ENCODE measurements at places on chromosomes 13 and 19.

DNA sequence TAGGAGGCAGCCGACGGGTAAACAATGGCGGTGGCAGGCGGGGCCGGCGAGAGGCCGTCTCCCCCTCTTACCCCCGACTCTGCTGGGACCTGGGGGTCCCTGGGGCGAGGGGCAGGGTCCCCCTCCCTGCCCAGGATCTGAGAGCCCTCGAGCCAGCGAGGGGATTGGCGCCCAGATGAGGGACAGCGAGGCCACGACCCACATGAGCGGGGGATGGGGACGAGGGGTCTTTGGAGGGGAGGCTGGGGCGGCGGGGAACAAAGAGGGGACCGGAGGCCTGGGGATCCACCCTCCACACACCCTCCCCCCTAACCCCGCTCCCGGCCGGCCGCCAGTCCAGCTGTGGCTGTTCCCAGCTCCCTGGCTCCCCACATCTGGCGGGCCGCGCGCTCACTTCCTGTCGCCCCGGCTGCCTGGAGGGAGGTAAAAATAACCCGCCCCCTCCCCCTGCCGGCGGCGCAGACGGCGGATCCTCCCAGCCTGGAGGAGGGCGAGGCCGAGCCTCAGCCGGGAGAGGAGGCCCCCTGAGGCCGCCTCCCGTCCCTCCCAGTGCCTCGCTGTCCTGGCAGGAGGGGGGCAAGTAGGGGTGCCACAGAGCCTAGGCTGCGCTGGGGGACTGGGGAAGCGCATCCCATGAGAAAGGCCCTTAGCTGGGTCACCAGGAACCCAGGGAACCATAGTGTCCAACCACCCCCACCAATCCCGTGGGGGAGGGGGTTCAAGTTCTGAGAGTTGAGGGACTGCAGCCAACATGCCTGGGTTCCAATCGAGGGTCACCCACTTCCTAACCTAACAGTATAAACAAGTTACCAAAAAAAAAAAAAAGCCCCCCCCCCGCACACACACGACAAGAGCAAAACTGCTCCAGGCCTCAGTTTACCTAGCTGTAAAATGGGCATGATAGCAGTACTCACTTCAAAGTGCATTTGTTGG lies 29.3 kb upstream of the NANOS3 start:
- DNase-seq = no peak

GRCh38 chr13:95564091-95564490 lies 11.6 kb downstream of the CLDN10 start:
- no peak for DNase-seq

GRCh38 chr13:23558675-23559536 lies 11.3 kb upstream of the TNFRSF19 start:
- DNase-seq = peak; percentile 91

GRCh38 chr19:50518091-50519005 lies 4.6 kb upstream of the ASPDH start:
- DNase-seq = no peak

GRCh38 chr13:108212886-108213285 lies 2.5 kb downstream of the LIG4 start:
- DNase-seq = no peak

DNA sequence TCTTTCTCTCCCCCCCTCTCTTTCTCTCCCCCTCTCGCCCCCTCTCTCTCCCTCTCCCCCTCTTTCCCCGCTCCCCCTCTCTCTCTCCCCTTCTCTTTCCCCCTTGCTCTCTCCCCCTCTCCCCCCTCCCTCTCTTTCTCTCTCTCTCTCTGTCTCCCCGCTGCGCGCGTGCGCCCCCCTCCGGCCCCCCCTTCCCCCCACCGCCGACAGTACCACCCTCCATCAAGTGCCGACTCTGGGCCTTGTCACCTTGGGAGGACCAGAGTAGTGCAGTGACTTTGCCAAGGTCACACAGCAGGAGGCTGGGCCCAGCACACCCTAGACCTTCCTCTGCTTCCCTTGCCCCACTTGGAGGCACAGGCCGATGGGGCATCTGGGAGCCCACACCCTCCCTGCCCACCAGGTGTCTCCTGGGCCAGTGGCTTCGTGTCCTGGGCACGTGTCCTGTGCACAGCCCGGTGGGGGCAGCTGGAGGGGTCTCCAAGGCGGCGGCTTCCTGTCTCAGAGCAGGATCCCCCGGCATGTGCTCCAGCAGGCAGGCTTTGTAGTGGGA lies 121.6 kb downstream of the KDM4B start:
- DNase-seq = no peak

- no peak for DNase-seq
These were observed 80.3 kb downstream of the RYR1 start for GRCh38 chr19:38513762-38514167.

DNA sequence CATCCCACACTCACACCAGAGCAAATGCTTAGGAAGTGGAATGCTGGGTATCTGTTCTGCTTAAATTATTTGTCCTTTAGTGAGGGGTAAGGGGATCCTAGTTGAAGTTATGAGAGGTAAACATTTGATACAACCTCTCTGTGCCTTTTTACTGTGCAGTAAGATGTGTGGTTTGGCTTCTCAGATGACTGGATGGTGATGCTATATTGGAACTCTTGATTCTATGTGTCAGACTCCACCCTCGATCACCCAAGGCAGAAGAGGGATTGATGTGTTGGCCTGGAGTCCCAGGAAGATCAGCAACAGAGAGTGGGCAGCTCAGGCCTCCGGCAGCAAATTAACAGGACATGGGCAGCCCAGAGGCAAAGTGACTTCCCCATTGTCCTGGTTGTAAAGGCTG lies 66.7 kb downstream of the SIPA1L3 start:
- DNase-seq = no peak

DNA sequence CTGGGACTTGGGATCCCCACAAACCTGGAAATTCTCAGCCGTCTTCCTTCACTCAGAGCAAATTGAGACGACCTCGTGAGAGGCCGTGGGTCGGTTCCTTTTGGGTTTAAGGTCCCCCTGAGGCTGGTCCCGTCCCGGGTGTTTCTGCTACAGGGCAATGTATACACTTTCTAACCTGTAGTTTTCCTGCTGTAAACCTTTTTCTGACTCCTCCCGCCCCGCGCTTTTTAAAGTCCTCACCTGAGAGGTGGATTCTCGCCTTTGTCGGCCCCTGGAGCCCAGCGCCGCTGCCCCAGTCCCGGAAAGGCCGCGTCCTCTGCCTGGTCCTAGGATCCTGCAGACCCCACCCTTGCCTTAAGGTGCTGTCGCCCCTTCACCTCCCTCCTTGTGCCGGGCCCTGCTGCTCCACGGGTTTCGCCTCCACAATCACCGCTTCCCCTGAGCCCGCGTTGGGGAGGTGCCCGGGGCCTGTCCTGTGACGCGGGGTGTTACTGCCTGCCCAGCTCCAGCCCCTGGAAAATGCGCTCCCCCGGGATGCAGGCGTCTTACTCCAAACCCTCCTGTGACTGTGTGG lies 391 bp downstream of the ZNF761 start:
- DNase-seq = no peak

DNA sequence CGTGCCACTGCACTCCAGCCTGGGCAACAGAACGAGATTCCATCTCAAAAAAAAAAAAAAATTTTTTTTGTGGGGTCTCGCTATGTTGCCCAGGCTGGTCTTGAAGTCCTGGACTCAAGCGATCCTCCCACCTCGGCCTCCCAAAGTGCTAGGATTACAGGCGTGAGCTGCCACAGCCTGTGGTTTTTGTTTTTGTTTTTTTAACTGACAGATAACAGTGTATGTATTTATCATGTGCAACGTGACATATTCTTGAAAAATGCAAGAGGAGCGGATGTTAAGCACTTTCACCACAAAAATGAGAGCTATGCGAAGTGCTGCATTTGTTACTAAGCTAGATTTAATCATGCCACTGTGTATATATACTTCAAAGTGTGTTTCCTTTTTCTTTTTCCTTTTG lies 49.0 kb downstream of the ARHGEF18 start:
- DNase-seq = no peak

- no peak for DNase-seq
These were observed 1074.4 kb upstream of the PRR20A start for GRCh38 chr13:56066321-56066720.

DNA sequence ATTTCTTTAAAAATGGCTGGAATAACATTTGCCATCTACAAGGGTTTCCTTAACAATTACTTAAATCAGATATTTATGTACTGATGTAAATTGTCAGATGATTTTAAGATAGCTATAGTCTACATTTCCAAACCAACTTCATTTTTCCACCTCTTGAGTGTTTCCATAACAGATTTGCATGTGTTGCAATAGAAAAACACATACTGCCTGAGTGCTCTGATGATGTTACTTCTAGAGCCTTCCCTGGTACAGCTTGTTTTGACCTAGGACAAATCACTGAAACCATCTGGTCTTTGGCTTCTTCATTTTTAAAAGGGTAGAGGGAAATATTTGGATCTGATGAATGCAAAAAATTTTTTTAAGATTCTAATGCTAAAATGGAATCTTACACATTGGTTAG lies 245.9 kb downstream of the PCDH9 start:
- no peak for DNase-seq

- DNase-seq = no peak
These were observed 223.4 kb upstream of the HTR2A start for GRCh38 chr13:47120282-47120681.

DNA sequence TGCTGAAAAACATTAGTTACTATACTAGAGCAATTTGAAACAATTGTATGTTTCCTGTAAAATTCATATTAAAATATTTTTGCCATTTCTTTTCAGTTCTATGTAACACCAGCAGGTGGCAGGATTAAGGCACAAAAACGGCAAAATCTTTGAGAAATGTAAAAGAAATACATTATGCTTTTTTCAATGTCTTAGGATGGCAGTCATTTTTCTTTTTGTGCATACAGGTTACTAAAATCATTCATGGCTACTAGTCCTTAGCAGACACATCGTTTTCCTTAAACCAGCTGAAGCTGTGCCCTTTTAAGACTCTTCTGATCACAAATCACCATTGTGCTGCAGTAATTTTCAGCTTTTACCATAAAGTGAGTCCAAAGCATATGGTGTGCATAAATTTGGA lies 800.7 kb upstream of the SLITRK5 start:
- no peak for DNase-seq

GRCh38 chr13:105346141-105346775 lies 1189.2 kb downstream of the EFNB2 start:
- DNase-seq = no peak

GRCh38 chr19:37127999-37128820 lies 44.3 kb downstream of the ZNF585A start:
- no peak for DNase-seq

GRCh38 chr13:37209621-37210580 lies 104.4 kb upstream of the CSNK1A1L start:
- DNase-seq = no peak

DNA sequence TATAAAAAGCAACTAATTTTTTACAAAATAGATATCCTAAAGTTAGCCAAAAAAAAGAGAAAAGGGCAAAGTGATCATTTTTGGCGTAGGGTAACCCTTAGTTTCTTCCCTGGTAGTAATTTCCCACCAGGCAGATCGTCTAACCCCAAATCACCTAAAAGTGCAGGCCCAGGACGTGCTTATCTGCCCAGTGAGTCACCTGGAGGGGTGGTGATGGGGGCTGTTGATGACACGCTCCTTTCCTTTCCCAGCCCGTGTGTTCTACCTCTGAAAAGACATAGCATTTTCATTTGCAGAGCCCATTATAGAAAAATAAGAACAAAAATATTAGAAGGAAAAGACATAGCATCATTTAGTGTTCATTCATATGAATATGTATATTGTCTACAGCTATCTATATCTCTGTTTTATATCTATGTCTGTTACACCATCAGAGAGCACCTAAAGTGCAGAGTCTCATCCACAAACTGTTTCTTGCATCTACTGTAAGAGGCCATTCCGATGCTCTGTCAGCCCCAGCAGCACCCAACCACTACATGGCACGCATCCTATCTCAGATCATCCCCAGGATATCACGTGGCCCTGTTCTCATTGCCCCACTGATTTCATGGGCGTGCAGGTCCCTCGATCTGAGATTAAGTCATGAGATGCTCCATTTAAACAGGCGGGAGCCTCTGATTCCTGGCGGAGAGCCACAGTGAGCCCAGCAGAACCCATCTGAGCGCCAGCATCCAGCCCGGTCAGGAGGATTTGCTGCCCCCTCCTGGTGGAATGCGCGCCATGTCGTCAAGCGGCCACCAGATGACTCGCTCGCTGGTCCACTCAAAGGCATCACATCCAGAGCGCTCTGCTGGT lies 8.5 kb upstream of the LILRB3 start:
- DNase-seq = no peak

DNA sequence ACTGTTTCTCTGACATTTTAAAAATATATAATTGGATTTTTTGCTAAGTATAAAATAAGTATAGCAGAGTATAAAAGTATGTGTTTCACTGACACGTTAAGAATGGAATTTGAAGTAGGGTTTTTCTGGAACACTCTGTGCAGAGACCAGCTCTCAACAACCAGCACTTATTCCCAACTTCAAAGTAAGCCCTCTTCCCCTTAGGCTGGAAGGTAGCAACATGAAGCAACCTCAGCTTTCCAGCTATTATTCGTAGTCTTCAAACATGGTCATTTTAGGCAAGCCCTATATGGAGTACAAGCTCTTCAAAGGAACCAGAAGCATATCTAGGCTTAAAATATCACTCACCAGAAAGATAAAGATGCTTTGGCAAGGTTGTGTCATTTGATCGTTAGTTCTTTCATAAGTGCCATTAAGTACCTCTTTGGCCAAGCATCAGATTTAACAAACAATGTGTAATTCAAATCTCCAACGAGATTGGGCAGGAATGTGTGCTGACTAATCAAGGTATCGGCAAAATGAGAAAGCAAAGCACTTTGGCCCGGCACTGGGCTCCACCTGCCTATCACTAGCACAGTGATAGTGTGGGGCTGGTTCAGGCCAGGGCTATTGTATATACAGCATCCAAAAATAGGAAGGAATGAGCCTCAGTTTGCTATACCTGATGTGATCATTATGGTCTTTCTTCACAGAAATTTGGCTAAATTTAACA lies 95.9 kb upstream of the FREM2 start:
- no peak for DNase-seq

DNA sequence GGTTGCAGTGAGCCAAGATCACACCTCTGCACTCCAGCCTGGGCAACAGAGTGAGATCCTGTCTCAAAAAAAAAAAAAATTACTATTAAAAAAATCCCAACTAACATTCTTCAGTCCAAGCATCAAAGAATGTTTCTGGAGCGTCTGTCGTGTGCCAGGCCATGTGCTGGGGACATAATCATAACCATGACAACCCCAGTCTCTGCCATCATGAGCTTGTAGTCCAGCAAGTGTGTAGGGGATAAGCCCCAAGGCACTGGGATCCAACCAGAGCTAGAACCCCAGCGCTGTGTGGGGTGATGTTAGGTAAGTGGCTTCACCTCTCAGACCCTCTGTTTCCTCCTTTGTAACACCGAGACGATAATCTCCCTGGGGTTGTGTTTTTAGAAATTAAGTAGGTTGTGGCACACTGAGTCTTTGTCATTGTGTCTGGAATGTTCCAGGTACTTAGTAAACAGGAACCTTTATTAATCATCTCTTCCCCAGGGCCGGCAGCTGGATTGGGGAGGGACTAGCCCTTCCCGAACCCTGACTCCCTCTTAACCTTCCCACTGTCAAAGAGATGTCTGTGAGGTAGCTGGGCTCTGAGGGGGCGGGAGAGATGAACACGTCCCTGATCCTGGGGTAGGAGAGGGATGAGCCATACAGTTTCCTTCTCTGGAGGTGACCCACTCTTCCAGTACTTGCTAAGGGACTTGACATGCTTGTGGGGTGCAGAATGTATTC lies 5.2 kb downstream of the ITPKC start:
- no peak for DNase-seq

Data from SIG-M5 (cell line).